ENCODE measurements at places on chromosomes 5 and 9. TPM values are rescaled to one million over a fixed set of nuclear protein-coding genes. Genes with fewer than 3 reads are reported as not detected.

The GFPT2 gene
- 1.2 TPM for total RNA-seq

The GLRA1 gene
- total RNA-seq = not detected

The CDK7 gene
- total RNA-seq = 32.7 TPM

The PDE8B gene
- 0.85 TPM for total RNA-seq

The CARD6 gene
- 8.9 TPM for total RNA-seq

- no peak overlapping the region for H3K27ac ChIP-seq
- no peak overlapping the region for H3K4me3 ChIP-seq
- peaks cover 14% of the 10 kb centered on the region for H3K4me1 ChIP-seq
- peaks cover 12% of the 10 kb centered on the region for H3K36me3 ChIP-seq
- no peak for DNase-seq
Observed at GRCh38 chr9:137273611-137274320, 3.8 kb upstream of the TOR4A start.

DNA sequence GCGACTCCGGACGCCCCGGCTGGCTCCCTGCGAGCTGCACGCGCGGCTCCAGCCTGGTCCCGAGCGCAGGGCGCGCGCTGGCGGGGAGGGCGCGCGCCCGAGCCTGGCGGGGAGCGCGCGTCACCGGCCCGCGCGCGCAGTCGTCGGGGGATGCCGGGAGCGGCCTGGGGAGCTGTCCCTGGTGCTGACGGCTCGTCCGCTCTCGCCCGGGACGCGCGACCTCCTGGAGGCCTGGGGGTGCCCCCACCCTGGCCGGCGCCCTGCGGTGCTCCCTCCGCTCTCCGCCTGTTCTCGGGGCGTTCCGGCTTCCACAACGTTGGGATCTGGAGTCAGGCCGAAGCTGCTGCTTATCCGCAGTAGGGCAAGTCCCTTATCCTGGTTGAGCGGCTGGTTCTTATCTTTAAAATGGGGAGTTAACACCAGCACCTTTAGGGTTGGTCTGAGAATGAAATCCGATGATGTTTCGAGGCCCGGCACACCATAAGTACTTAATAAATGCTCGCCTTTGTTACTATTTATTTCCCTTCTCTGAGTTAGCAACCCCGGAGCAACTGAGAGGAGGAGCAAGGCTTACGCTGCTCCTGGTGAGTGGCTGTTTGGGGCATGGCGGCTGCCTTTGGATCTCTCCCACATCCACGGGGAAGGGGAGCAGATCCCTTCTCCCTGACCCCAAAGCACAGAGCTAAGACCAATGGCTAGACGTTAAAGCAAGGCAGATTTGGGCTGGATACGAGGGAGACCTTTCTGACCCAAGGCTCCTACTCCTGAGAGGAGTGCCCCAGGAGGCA, at the start of gene FAM163B:
TSS of gene FAM163B (minus strand) at position 79 of the 788 bp plus-strand sequence. CDS start 29,166 bp downstream, outside the sequence.
- no peak within 1 kb of the TSS for H3K27ac ChIP-seq
- peak; percentile 69 for DNase-seq
- H3K27me3 ChIP-seq = peaks cover 64% of the 10 kb centered on the region
- H3K4me1 ChIP-seq = peaks cover 4% of the 10 kb centered on the region

DNA sequence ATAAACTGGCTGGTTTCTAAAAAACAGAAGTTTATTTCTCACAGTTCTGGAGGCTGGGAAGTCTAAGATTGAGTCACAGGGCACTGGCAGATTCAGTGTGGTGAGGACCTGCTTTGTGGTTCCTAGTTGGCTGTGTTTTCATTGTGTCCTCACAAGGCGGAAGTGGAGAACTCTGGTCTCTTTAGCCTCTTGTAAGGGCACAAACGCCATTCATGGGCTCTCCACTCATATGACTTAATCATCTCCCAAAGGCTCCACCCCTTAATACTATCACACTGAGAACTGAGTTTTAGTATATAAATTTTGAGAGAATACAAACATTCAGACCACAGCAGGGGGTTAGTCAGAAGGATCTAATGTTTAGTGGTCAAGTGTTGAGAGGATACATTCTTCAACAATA, 208.2 kb downstream of the SEC61B start:
- DNase-seq = no peak
- no peak overlapping the region for H3K4me3 ChIP-seq
- no peaks in the 10 kb centered on the region for H3K36me3 ChIP-seq

- H3K4me1 ChIP-seq = no peaks in the 10 kb centered on the region
- peak; percentile 63 for DNase-seq
- no peaks in the 10 kb centered on the region for H3K36me3 ChIP-seq
- no peak overlapping the region for H3K27ac ChIP-seq
- no peak overlapping the region for H3K4me3 ChIP-seq
Observed at GRCh38 chr9:137492464-137493363, 33.6 kb upstream of the NSMF start.

- no peak overlapping the region for H3K27ac ChIP-seq
- H3K4me3 ChIP-seq = no peak overlapping the region
- peaks cover 5% of the 10 kb centered on the region for H3K36me3 ChIP-seq
- H3K4me1 ChIP-seq = no peaks in the 10 kb centered on the region
Observed at GRCh38 chr5:62560786-62561185, 17.8 kb upstream of the LRRC70 start.

- H3K36me3 ChIP-seq = no peaks in the 10 kb centered on the region
- H3K27ac ChIP-seq = no peak overlapping the region
- no peaks in the 10 kb centered on the region for H3K27me3 ChIP-seq
- H3K4me3 ChIP-seq = no peak overlapping the region
- no peaks in the 10 kb centered on the region for H3K4me1 ChIP-seq
- DNase-seq = no peak
Observed at GRCh38 chr5:169268019-169268418, 32.9 kb downstream of the SLIT3 start.
